ENCODE measurements at places on chromosomes 6 and 20. TPM values are rescaled to one million over a fixed set of nuclear protein-coding genes. Genes with fewer than 3 reads are reported as not detected.

GRCh38 chr6:16415677-16416076, 177.3 kb downstream of the GMPR start:
- no peak for DNase-seq

DNA sequence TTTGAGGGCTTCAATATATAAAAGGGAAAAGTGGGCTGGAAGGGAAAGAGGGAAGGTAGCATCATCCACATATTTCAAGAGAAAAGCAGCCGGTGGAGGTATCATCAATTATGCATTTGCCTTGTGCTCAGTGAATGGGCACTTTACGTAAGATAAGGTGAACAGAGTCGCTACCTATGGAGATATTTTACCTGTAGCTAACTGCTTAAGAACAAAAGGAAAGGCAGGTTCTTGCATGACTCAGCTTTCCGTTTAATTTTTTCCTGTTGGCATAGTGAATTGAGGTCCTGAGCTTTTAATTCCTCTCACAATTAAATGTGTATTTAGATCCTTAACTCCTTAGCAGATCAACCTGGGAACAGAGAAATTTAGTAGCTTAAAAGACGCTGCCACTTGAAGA, 25.5 kb upstream of the PLCB4 start:
- no peak for DNase-seq

Gene SLC22A1
- total RNA-seq, result 0.67 TPM

- no peak for DNase-seq
Measured at GRCh38 chr6:141472162-141472928, 660.4 kb upstream of the GJE1 start.
